ENCODE measurements at places on chromosomes 1 and 21.

GRCh38 chr1:162210196-162210595 lies 140.7 kb downstream of the NOS1AP start:
- DNase-seq = no peak

- DNase-seq = no peak
Measured at GRCh38 chr1:81509594-81509993, 291.1 kb upstream of the ADGRL2 start.

DNA sequence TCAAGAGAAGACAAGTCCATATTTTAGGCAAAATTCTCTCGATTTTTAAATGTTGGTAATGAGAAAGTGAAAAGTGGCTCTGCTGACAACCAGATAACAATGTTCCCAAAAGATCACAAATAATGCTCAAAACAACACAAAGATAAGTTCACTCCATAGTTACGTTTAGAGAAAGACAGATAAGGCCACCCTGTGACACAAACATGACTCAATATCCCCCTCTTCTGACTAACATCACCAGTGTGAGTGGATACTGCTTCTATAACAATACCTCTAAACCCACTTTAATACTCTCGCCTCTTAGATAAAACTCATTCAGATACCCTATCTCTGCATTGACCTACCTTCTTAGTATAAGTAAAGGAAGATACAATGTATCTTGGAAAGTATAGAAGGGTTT lies 51.2 kb upstream of the RGS7 start:
- DNase-seq = peak; percentile 39

GRCh38 chr21:26385721-26386120 lies 187.4 kb downstream of the CYYR1 start:
- peak; percentile 54 for DNase-seq

- DNase-seq = no peak
Measured at GRCh38 chr1:78078358-78078757, 32.6 kb downstream of the GIPC2 start.

- DNase-seq = no peak
Measured at GRCh38 chr1:31062867-31063380, 2.6 kb downstream of the PUM1 start.

- DNase-seq = no peak
Measured at GRCh38 chr1:158998037-158998780, 11.5 kb upstream of the IFI16 start.

DNA sequence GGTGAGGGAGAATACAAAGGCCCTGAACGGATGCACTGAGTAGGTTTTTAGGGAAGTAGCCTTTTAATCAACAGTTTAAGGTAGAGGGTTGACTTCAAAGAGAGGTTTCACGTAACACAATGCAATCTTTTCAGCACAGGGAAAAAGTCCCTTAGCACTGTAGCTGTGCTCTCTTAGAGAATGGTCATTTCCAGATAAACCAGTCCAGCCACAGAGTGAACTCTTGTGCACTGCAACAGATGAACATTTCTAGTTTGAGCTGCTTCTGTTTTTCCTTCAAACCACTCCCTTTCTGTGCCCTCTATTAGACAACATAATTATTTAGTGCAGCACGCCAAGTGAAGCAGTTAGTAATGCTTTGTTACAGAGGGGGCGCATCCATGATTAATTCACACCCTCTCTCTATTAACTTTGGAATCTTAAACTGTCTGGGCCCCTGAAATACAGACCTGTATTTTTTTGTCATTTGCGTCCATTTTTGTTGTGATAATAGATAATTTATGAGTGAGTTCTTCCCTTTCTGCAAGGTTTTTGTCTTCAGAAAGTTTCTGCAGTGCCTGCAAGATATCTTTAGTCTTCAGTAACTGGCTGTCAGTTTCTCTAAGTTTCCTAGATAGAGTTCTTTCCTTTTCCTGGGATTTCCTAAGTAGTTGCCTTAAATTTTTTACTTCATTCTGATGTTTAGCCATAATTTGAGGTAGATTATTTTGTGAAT lies 22.9 kb downstream of the LCA5L start:
- no peak for DNase-seq

DNA sequence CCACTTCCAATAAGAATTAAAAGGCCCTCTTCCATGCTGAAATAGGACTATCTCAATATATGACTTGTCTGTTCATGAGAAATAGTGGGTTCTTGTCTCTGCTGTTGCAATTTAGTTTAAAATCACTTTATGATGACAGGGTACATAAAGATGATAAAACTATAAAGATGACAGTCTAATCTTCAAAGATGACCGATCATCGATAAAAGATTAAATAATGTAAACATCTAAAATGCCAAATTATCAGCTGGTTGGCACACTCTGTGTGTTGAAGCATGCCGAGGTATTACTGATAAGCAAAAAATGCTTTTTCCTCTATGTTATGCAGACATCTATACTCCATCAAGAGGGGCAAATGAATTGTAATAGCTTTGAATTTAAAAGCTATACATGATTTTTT lies 89.5 kb downstream of the ADGRL4 start:
- peak; percentile 4 for DNase-seq

DNA sequence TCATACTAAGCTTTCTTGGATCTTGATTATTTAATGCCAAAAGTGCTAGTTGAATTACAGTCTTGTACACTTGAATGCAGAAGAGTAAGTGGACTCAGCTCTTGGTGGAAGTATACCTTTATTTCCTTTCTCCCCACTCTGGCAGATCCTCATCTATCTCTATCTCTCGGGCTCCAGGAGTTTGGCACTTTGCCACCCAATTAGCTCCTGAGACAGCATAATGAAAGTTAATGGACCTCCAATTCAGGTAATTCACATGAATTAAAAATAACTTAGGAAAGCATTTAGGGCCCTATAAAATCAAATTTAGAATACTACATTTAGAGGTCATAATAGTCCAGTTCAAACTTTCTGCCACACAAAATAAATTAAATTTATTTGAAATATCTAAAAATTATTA lies 67.4 kb downstream of the OLFM3 start:
- DNase-seq = no peak

DNA sequence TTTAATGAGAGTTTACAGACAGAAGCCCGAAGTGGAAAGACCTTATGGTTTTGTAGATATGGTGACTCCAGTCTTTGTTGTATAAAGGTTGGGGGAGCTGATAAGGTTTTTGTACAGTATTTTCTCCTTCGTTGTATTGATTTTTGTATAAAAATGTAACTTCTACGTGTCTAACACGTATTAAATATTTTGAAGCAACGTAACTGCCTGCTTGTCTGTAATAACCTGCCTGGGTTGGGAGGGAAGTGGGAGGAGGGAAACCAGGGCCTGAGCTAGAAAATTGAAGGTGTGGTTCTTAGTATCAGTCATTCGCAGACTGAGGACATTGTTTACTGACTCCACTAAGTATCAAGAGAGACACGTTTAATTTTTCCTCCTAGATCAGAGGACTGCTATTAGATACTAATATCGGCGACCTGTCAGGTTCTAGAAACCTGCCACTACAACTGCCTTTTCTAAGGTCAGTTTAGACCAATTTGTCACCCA lies 2.2 kb downstream of the IER5 start:
- peak; percentile 25 for DNase-seq

GRCh38 chr1:236890152-236891056 lies 95.3 kb downstream of the MTR start:
- peak; percentile 14 for DNase-seq

Measured in fibroblast of the aortic adventitia (primary cell).